ENCODE measurements at places on chromosomes 7 and 10.

DNA sequence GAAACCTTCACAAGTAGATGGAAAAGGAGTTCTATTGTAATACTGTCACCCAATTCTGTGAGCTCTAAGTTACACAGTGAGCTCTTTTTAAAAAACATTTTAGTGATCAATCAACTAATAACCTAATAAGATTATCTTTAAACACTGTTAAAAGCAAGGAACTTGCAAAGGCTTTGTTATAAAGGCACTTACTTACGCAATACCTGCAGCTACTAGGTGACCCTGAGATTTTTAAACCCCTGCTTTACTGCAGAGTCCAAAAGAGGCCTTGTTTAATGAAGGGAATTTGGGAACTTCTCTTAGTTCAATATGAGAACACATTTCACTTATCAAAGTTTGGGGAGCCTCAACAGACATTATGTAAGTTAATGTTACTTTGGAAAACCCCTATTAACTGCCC is 53.3 kb downstream of the P4HA1 start:
- no peak for DNase-seq

GRCh38 chr7:70838292-70838907 is 293.5 kb upstream of the GALNT17 start:
- DNase-seq = no peak

- no peak for DNase-seq
These were observed 76.7 kb downstream of the ETV1 start for GRCh38 chr7:13912715-13913278.

GRCh38 chr7:80790877-80791276 is 128.0 kb downstream of the SEMA3C start:
- DNase-seq = no peak

DNA sequence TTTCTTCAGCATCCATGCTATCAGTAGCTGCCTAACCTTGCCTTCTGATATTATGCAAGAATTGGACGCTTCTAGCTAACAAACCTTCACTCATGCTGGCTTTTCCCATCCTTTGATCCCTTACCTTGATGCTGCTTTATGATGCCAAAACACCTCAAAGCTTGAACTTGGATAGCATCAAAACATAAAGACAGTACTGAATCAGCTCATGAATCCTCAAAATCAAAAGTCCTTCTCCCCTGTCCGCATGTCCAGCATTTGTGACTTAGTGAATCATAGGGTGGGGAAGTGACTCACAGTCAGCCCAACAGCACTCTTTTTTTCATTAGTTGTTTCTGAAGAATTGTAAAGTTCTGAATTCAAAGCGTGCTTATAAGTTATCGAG is 89.5 kb upstream of the PIK3CG start:
- peak; percentile 59 for DNase-seq

DNA sequence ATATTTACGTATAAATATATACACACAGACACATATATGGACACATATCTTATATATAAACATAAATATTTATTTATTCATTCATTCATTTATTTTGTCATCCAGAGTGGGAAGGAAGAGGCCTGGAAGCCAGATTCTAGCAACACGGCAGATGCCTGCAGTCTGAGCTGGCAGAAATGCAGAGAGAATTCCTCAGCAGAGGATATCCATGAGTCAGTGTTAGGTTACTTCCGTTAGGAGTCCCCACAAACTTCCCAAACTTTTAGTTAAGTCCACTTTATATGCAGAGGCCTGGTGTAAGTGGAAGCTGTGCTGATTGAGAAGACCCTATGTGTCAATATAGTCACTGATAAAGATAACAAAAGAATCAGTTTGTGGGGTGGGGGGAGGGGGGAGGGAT is 89.6 kb downstream of the PPP1R17 start:
- no peak for DNase-seq

GRCh38 chr10:95289003-95289920 is 1.5 kb downstream of the PDLIM1 start:
- no peak for DNase-seq
